ENCODE measurements at places on chromosomes 2 and 18.

- H3K27ac ChIP-seq: no peak overlapping the region
- no peak overlapping the region for H3K4me3 ChIP-seq
- no peaks in the 10 kb centered on the region for H3K36me3 ChIP-seq
- H3K4me1 ChIP-seq: peaks cover 15% of the 10 kb centered on the region
Observed at GRCh38 chr2:127893033-127893432, 7.3 kb upstream of the AMMECR1L start.

DNA sequence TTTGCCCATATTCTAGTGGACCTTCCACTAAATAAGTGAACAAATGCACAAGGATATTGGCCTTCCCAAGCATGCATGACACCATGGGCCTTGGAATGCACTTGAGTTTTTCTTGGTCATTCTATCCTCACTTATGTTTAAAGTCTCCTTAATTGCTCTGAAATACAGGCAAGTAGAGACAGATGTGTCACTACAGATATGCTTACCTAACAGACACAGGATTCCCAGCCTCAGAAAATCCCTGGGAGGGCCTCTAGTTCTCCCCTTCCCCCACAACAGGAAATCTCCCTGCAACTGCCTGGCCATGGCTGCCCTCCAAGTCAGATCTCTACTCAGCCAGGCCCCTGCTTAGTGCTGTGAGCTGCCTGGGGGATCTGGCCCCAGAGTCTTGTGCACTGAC lies 445.2 kb downstream of the IRS1 start:
- no peaks in the 10 kb centered on the region for H3K4me1 ChIP-seq
- H3K4me3 ChIP-seq: no peak overlapping the region
- no peaks in the 10 kb centered on the region for H3K36me3 ChIP-seq
- no peak for DNase-seq
- peaks cover 15% of the 10 kb centered on the region for H3K27me3 ChIP-seq

GRCh38 chr2:175330195-175330594 lies 148.7 kb upstream of the ATP5MC3 start:
- no peaks in the 10 kb centered on the region for H3K4me1 ChIP-seq
- no peak overlapping the region for H3K4me3 ChIP-seq
- H3K36me3 ChIP-seq: peaks cover 1% of the 10 kb centered on the region
- no peak overlapping the region for H3K27ac ChIP-seq
- no peaks in the 10 kb centered on the region for H3K27me3 ChIP-seq

DNA sequence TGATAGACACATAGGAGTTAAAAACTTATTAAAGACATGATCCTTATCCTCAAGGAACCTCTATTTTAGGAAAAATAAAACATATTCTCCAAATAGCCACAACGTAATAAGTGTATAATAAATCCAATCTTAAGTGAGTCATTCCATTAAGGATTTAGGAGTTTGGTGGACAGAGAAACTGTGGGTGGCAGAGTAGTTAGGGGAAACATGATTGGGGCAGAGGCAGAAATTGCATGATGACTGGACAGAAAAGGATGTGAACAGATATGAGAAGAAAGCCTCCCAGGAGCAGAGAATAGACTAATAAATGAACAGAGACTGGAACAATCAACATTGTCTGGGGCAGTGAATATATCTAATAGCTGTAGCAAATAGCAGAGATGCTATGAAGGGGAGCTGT lies 48.1 kb upstream of the SIGLEC15 start:
- H3K4me3 ChIP-seq: no peak overlapping the region
- H3K27me3 ChIP-seq: peaks cover 30% of the 10 kb centered on the region
- no peak for DNase-seq
- no peaks in the 10 kb centered on the region for H3K36me3 ChIP-seq

GRCh38 chr2:80242355-80242910 lies 62.1 kb downstream of the LRRTM1 start:
- no peaks in the 10 kb centered on the region for H3K4me1 ChIP-seq
- H3K27me3 ChIP-seq: no peaks in the 10 kb centered on the region
- H3K27ac ChIP-seq: no peak overlapping the region
- no peak overlapping the region for H3K4me3 ChIP-seq

DNA sequence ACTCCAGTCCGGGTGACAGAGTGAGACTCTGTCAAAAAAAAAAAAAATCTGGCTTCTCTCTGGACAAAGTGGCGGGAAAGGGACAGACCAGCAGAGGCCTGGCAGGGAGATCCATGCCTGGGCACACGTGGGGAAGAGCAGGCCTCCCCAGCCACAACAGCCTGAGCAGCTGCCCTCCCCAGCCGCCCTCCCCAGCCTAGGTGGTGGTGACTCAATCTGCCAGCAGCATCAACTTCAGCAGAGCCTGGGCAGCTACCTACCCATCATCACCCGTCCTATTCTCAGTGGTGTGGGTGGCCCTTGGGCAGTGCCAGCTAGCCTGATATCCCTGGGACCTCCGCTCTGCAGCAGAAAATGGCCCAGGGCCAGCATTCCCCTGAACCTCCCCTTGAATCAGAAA lies 612.4 kb downstream of the FBXO15 start:
- DNase-seq: no peak
- no peaks in the 10 kb centered on the region for H3K36me3 ChIP-seq
- no peak overlapping the region for H3K27ac ChIP-seq
- no peaks in the 10 kb centered on the region for H3K4me1 ChIP-seq
- no peaks in the 10 kb centered on the region for H3K27me3 ChIP-seq

- no peak for DNase-seq
- H3K4me3 ChIP-seq: no peak overlapping the region
- peaks cover 5% of the 10 kb centered on the region for H3K27me3 ChIP-seq
- no peaks in the 10 kb centered on the region for H3K4me1 ChIP-seq
- H3K36me3 ChIP-seq: no peaks in the 10 kb centered on the region
- H3K27ac ChIP-seq: no peak overlapping the region
Observed at GRCh38 chr2:233690444-233690843, 2.2 kb upstream of the UGT1A6 start.

- no peak overlapping the region for H3K27ac ChIP-seq
- H3K36me3 ChIP-seq: no peaks in the 10 kb centered on the region
- no peak overlapping the region for H3K4me3 ChIP-seq
- no peaks in the 10 kb centered on the region for H3K4me1 ChIP-seq
- no peak for DNase-seq
Observed at GRCh38 chr2:36404754-36405153, 49.2 kb downstream of the CRIM1 start.

DNA sequence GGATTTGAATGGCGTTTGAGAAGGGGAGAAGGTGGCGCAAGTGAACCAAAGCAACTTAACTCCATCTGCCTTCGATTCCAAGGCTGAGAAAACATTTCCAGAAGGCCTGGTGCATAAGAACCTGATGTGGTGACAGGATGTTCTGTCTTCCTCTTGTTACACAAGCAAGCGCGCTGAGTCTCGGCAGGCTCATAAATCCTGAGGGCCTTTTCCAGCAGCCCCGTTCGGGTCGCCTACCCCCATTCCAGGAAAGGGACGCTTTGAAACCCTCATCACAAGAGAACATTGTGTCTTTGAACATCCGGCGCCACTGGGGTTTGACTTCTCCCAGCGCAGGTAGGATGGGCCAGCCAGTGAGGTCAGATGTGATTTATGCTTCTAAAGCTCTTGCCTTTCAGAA lies 403.5 kb downstream of the SETBP1 start:
- no peaks in the 10 kb centered on the region for H3K36me3 ChIP-seq
- H3K27me3 ChIP-seq: peaks cover 16% of the 10 kb centered on the region
- H3K27ac ChIP-seq: no peak overlapping the region

DNA sequence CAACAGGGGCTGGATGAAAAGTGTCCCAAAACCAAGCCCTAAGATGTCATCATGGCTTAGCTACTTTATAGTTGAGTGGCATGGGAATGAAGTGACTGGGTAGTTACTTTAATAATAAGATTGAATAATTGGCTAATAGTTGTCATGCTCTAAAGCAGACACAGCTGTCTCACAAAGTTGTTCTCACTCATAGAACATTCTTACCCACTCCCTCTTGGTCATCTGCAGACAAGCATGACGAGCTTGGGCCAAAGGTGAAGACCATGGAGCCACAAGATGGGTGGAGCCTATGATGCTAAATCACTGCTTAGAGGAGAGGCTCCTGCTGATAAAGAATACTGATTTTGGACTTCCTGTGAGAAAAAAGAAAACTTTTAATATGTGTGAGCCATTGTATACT lies 62.4 kb upstream of the MMADHC start:
- no peak overlapping the region for H3K27ac ChIP-seq
- no peak overlapping the region for H3K4me3 ChIP-seq
- DNase-seq: no peak
- no peaks in the 10 kb centered on the region for H3K4me1 ChIP-seq
- no peaks in the 10 kb centered on the region for H3K27me3 ChIP-seq

- H3K4me3 ChIP-seq: peak overlapping the region; percentile 88
- H3K4me1 ChIP-seq: peaks cover 83% of the 10 kb centered on the region
- peaks cover 12% of the 10 kb centered on the region for H3K36me3 ChIP-seq
Observed at GRCh38 chr2:98730707-98731040, 258 bp downstream of the MGAT4A start.

- DNase-seq: no peak
- H3K27ac ChIP-seq: no peak overlapping the region
- H3K4me3 ChIP-seq: no peak overlapping the region
- H3K4me1 ChIP-seq: no peaks in the 10 kb centered on the region
- H3K36me3 ChIP-seq: no peaks in the 10 kb centered on the region
Observed at GRCh38 chr2:1791685-1792435, 47.5 kb upstream of the PXDN start.

- H3K4me3 ChIP-seq: no peak overlapping the region
- H3K4me1 ChIP-seq: no peaks in the 10 kb centered on the region
- H3K27me3 ChIP-seq: no peaks in the 10 kb centered on the region
- no peaks in the 10 kb centered on the region for H3K36me3 ChIP-seq
Observed at GRCh38 chr18:4351005-4351404, 104.1 kb downstream of the DLGAP1 start.

- no peak overlapping the region for H3K4me3 ChIP-seq
- H3K27me3 ChIP-seq: peaks cover 12% of the 10 kb centered on the region
- no peak for DNase-seq
- H3K4me1 ChIP-seq: peaks cover 16% of the 10 kb centered on the region
- H3K36me3 ChIP-seq: no peaks in the 10 kb centered on the region
Observed at GRCh38 chr2:25112113-25112512, 56.3 kb downstream of the POMC start.

DNA sequence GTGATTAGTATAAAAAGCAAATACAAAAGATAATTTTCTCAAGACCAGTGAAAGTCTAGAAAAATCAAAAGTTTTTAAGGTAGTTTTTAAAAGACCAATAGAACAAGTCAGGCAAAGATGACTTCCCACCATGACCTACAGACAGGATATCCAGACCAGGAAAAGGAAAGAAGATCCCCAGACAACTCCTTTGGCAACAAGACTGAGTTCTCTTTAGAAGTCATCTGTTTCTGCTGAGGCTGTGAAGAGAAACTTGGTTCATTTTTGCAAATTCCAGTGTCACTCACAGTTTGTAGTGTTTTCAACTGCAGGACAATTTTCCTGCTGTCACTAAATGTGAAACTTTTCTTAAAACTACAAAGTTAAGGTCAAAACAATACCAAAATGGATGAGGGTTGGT lies 240.9 kb upstream of the SIX2 start:
- H3K36me3 ChIP-seq: no peaks in the 10 kb centered on the region
- no peak for DNase-seq
- H3K4me3 ChIP-seq: no peak overlapping the region
- H3K27ac ChIP-seq: no peak overlapping the region

GRCh38 chr2:122627388-122627787 lies 871.9 kb downstream of the TSN start:
- no peak for DNase-seq
- no peak overlapping the region for H3K27ac ChIP-seq
- H3K4me3 ChIP-seq: no peak overlapping the region
- H3K4me1 ChIP-seq: no peaks in the 10 kb centered on the region
- no peaks in the 10 kb centered on the region for H3K36me3 ChIP-seq

DNA sequence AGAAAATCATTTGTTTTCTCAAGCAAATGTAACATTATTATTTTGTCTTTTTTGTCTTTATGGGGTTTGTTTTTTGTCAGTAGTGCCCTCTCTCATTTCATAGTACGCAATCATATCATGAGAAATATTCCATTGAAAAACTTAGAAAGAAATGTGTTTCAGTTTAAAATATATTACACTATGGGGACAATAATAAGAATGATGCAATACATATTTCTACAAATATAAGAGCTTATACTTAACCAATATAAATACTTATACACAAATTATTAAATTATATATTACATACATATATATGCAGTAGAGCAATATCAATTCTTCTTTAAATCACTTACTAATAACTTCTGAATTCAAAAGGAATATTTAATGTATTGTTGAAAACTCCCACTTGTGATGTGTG lies 13.7 kb downstream of the LRRTM4 start:
- H3K4me1 ChIP-seq: no peaks in the 10 kb centered on the region
- H3K27me3 ChIP-seq: no peaks in the 10 kb centered on the region
- no peak overlapping the region for H3K27ac ChIP-seq
- DNase-seq: no peak

GRCh38 chr2:58429014-58429875 lies 188.1 kb upstream of the FANCL start:
- peaks cover 68% of the 10 kb centered on the region for H3K27me3 ChIP-seq
- no peak for DNase-seq
- H3K4me1 ChIP-seq: peaks cover 12% of the 10 kb centered on the region
- peaks cover 2% of the 10 kb centered on the region for H3K36me3 ChIP-seq
- H3K27ac ChIP-seq: no peak overlapping the region

GRCh38 chr2:169891593-169892298 lies 64.5 kb downstream of the UBR3 start:
- DNase-seq: no peak
- H3K4me1 ChIP-seq: no peaks in the 10 kb centered on the region
- no peaks in the 10 kb centered on the region for H3K36me3 ChIP-seq
- H3K4me3 ChIP-seq: no peak overlapping the region
- no peak overlapping the region for H3K27ac ChIP-seq
- H3K27me3 ChIP-seq: no peaks in the 10 kb centered on the region

DNA sequence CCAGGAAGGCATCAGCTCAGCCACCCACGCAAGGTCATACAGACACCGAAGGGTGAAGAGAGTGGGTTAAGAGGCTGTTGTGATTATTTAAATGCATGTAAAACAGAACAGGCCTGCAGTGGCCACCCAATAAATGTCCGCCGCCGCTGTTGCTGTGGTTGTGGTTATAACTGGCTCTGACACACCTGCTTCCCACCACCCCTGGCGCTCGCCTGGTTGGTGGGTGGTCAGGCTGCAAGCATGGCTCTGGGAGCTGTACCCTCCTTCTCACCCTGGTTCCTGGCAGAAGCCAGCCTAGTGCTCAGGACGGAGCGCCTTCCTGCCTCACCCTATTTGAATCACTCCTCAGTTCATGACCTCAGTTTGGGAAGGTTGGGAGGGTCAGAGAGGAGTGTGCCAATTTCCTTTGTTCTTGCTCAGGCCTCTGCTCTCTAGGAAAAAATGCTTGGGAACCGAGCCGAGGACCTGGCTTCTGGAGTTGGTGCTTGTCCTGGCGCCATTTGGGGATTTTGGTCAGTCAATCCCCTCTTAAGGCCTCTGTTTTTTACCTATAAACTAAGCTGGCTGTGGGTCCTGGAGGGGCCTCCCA lies 5.3 kb upstream of the CRYBA2 start:
- peaks cover 29% of the 10 kb centered on the region for H3K4me1 ChIP-seq
- H3K27me3 ChIP-seq: peaks cover 76% of the 10 kb centered on the region
- H3K36me3 ChIP-seq: no peaks in the 10 kb centered on the region
- no peak overlapping the region for H3K4me3 ChIP-seq
- DNase-seq: no peak

GRCh38 chr2:231655488-231655887 lies 52.8 kb upstream of the PTMA start:
- H3K27me3 ChIP-seq: no peaks in the 10 kb centered on the region
- no peaks in the 10 kb centered on the region for H3K36me3 ChIP-seq
- DNase-seq: no peak
- H3K4me1 ChIP-seq: no peaks in the 10 kb centered on the region
- no peak overlapping the region for H3K4me3 ChIP-seq
- H3K27ac ChIP-seq: no peak overlapping the region

- peak overlapping the region; percentile 42 for H3K4me3 ChIP-seq
- H3K27me3 ChIP-seq: no peaks in the 10 kb centered on the region
- peak overlapping the region; percentile 93 for H3K27ac ChIP-seq
- peaks cover 23% of the 10 kb centered on the region for H3K36me3 ChIP-seq
- peaks cover 78% of the 10 kb centered on the region for H3K4me1 ChIP-seq
Observed at GRCh38 chr2:7567646-7568045, 650.4 kb downstream of the RNF144A start.
